Cerebellar cortex (tissue), 1 donor: ENCODE measurements at places on chromosomes 1 and 21.
A peak's percentile ranks its signal among the peaks of the same experiment; 100 is the strongest.

DNA sequence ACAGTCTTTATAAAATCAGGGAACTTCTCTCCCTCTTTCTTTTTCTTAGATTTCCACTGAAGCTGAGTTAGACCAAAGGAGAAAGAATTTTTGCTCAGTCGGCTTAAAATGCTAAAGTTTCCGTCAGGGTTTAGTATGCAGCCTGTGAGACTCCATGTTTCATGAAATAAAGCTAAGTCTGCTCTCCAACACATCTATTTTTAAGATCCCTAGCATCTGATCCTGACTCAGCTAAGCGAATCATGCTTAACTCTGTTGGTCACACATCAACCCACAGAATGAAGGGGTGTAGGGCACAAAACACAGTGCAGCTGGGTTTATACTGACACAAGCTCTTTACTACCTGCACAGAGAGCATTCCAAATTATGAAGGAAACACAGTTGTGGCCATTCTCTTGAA, 102.4 kb upstream of the ZNF281 start:
- DNase-seq, result no peak

DNA sequence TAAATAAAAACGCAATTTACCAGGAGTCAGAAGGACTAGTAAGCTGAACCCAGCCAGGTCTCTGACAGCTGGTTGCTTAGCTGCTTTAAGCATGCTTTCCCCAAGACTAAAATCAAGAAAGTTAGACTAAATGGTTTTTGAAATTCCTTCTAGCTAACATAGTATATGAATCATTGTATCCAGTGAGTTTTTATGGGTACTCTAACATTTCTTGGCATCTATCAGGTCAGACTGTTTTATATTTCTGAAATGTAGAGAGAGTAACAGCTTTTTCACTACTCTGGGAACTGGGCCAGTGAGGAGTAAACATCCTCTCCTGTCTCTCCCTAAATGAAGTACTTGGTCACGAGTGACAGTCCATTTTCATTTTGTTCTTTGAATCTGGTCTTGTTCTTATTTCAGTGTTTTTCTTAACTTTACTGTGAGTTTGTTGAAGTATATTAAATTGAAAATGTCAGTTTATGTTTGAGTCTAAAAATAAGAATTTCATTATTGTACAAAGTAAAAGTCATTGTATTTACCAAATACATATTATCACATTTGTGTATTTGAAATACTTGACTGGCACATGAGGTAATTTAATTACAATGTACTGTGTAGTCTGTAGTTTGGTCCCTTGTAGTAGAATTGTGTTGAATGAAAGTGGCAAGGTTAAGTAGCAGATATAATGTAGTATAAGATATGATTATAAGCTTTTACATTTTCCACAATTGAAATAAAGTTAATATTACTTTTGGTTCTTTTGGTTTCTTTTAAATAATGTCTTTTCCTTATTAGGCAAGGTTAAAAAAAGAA, 47.6 kb downstream of the PKN2 start:
- DNase-seq, result peak; percentile 79

DNA sequence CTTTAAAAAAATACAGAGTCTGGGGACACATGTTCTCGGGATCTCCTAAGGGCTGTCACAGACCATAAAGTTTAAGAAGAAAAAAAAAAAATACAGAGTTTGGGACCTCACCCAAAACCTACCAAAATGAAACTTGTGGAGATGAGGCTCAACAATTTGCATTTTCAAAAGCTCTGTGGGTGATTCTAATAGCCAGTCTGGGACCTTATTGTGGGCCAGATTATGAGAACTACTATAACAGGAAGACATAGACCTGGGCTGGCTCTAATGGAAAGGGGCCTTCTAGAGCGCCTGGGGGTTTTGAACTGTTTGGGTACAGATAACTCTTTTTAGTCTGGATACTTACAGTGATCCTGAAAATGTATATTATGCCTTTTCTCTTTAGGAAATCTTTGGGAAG, 69.1 kb downstream of the LAMC1 start:
- DNase-seq, result no peak

GRCh38 chr1:10602936-10603335, 128.2 kb downstream of the PEX14 start:
- DNase-seq, result no peak

DNA sequence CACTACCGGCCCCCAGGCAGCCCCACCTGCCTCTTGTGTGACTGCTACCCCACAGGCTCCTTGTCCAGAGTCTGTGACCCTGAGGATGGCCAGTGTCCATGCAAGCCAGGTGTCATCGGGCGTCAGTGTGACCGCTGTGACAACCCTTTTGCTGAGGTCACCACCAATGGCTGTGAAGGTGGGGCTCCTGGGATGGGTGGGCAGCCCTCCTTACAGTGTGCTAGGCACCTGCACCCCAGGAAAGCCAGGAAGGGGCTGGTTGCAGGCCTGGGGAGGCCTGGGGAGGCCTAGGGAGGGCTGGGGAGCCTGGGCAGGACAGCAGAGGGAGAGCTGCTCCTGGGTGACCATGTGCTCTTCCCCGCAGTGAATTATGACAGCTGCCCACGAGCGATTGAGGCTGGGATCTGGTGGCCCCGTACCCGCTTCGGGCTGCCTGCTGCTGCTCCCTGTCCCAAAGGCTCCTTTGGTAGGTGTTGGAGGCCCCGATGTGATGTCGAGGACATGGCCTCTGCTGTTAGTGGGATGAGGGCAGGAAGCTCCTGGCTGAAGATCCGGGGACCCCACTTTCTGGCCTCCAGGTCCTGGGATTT, 16.5 kb downstream of the CELSR2 start:
- DNase-seq, result no peak

DNA sequence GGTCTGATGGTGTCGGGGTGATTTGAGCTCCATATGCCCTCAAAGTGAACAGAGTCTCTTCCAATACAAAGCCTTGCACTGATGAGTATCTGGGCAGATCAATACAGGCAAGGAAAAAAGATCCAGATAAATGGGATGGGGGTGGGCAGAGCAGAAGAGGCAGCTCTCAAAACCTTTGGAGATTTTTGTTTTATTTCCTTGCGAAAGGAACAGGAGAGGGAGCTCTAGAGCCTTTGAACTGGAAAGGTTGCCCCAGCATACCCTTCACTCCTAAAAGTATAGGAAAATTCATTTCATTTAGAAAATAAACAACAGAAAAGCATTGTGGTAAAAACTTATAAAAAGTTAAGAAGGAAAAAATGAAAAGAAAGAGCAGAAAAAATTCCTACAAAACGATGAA, 31.4 kb upstream of the OLIG2 start:
- DNase-seq, result peak; percentile 2
